ENCODE measurements at places on chromosomes 12 and 14. TPM values are rescaled to one million over a fixed set of nuclear protein-coding genes. Genes with fewer than 3 reads are reported as not detected.

Gene MYO1A
- not detected for total RNA-seq

Gene ARHGAP9
- total RNA-seq = not detected

Gene NTF3
- total RNA-seq = 1.5 TPM

Gene TEX52
- total RNA-seq = not detected

Gene TAS2R9
- not detected for total RNA-seq

Gene PPP1R1A
- not detected for total RNA-seq

Gene GARIN6
- total RNA-seq = not detected

Gene UBE3B
- 28.6 TPM for total RNA-seq

Gene FAM90A1
- total RNA-seq = 0.09 TPM

Gene LRCOL1
- total RNA-seq = not detected

Gene STYX
- total RNA-seq = 11.4 TPM

Gene LIN52
- total RNA-seq = 6.3 TPM

Gene MTA1
- total RNA-seq = 43.3 TPM

Gene VWF
- total RNA-seq = 0.35 TPM
